ENCODE measurements at places on chromosomes 16 and 17. TPM values are rescaled to one million over a fixed set of nuclear protein-coding genes. Genes with fewer than 3 reads are reported as not detected.

Gene TMEM98
- total RNA-seq = 57.1 TPM

Gene SLC16A13
- 6.5 TPM for total RNA-seq

Gene PRR35
- 1.8 TPM for total RNA-seq

Gene SDR42E2
- total RNA-seq = not detected

Gene MED9
- 20.8 TPM for total RNA-seq

Gene TEKT5
- total RNA-seq = 0.57 TPM

Gene CLEC19A
- total RNA-seq = not detected

Gene SEPHS2
- total RNA-seq = 82.3 TPM

Gene KCNG4
- not detected for total RNA-seq

Gene OR4D1
- 0.06 TPM for total RNA-seq

Gene CYLD
- 48.0 TPM for total RNA-seq

Gene KRTAP4-5
- not detected for total RNA-seq

Gene CDH13
- 13.8 TPM for total RNA-seq

Gene CCDC200
- total RNA-seq = not detected

Gene HOXB7
- 45.4 TPM for total RNA-seq

Gene SNX11
- 25.3 TPM for total RNA-seq

Gene GDPD3
- 3.6 TPM for total RNA-seq

Gene C17orf113
- total RNA-seq = 3.8 TPM

Gene TUBD1
- 11.9 TPM for total RNA-seq

Gene EVPLL
- total RNA-seq = 1.2 TPM

Gene BRIP1
- 0.54 TPM for total RNA-seq

Gene KRTAP4-3
- total RNA-seq = not detected

Gene MARCHF10
- 0.66 TPM for total RNA-seq

Gene SLFN14
- 0.09 TPM for total RNA-seq

Gene YPEL2
- total RNA-seq = 53.6 TPM

Gene CA7
- not detected for total RNA-seq

Gene MT4
- not detected for total RNA-seq

Gene KDM6B
- 32.3 TPM for total RNA-seq

Gene MSRB1
- total RNA-seq = 32.0 TPM

Gene ZSCAN10
- not detected for total RNA-seq

Gene LPCAT2
- total RNA-seq = 20.6 TPM

Gene RND2
- 0.63 TPM for total RNA-seq

Gene ZDHHC1
- total RNA-seq = 23.6 TPM

Gene ZNF213
- total RNA-seq = 12.5 TPM

Gene BAHCC1
- 20.5 TPM for total RNA-seq

Gene OTOA
- total RNA-seq = 0.13 TPM

Gene HYDIN
- 21.0 TPM for total RNA-seq

Gene PIK3R6
- total RNA-seq = 2.3 TPM

Gene DNAAF1
- total RNA-seq = 4.8 TPM

Gene CTF1
- 7.3 TPM for total RNA-seq

Gene TM4SF5
- total RNA-seq = 0.88 TPM

Gene HSD17B2
- total RNA-seq = 0.79 TPM

Gene XAF1
- 35.3 TPM for total RNA-seq

Gene KCNH4
- 0.35 TPM for total RNA-seq

Gene ARL2BP
- 61.5 TPM for total RNA-seq

Gene HS3ST3A1
- total RNA-seq = 2.2 TPM

Gene GALR2
- not detected for total RNA-seq

Gene NEUROD2
- not detected for total RNA-seq
